ENCODE measurements at places on chromosomes 16 and 17. TPM values are rescaled to one million over a fixed set of nuclear protein-coding genes. Genes with fewer than 3 reads are reported as not detected.

CD7 gene
- total RNA-seq, result 0.27 TPM

KCNH6 gene
- 4.1 TPM for total RNA-seq

TEKT1 gene
- not detected for total RNA-seq

NXPH3 gene
- 2.0 TPM for total RNA-seq

ITGB4 gene
- total RNA-seq, result not detected

STX1B gene
- total RNA-seq, result 51.6 TPM

CRYM gene
- not detected for total RNA-seq

KRTAP9-4 gene
- total RNA-seq, result not detected

IRX3 gene
- total RNA-seq, result 13.0 TPM

- H3K36me3 ChIP-seq, result no peaks in the 10 kb centered on the region
- no peak for DNase-seq
- no peak overlapping the region for H3K4me3 ChIP-seq
- no peaks in the 10 kb centered on the region for H3K27me3 ChIP-seq
- H3K27ac ChIP-seq, result no peak overlapping the region
Observed at GRCh38 chr17:75428543-75429469, 23.3 kb upstream of the GRB2 start.

DNA sequence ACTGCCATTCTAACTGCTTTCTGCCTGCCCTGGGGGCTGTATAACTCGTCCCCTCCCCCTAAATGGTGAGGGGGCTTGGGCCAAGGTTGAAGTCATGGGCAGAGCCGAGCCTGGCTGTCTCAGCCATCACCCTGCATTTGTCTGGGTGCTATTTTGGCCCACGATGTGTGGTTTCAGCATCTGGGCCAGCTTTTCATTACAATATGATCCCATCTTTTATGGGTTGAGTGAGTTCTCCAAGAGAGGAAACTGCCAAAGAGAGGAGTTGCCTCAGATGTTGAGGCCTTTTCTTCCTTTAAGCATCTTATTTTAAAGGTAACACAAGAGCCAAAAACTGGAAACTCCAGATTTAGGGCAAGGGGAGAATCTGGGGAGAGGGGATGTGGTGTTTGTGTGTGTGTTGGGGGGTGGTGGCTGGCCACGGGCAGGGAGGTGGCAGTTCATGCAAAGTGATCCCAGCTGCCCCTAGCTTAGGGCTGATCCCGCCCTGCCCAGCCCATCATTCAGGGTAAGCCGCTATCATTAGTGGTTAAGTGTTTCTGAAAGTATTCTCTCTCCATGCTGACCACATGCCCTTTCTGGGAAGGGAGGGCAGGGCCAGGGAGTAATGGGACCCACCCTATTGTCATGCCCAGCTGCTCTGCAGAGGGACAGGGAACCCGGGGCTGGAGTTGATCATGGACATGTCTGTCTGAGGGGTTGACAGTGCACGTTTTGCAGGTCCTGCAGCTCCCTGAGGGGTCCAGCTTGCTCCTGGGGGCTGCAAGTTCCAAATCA, 83.2 kb upstream of the CLEC18A start:
- H3K27ac ChIP-seq, result no peak overlapping the region
- no peak for DNase-seq
- no peaks in the 10 kb centered on the region for H3K36me3 ChIP-seq
- H3K27me3 ChIP-seq, result no peaks in the 10 kb centered on the region

DNA sequence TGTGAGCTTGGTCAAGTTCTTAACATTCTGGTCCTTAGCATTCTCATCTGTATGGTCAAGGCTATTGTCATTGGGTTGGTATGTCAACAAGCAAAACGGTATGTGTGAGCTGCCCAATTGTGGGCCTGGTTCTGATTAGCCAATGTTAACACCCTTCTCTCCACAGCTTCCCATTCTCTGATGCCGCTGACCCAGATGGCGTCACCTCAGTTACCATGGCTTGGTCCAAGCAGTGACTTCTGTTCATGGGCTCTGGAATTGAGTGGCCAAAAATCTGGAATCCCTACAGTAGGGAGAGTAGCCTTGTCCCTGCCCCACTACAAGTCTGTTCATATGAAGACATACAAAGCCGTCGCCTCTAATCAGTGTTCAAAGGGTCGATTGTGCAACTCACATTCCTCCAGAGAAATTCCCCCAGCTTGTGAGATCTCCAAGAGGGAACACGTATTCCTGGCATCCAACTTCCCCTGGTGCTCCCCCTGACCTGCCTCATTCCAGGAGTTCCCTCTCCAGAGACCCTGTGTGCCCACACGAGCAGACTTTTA, 15.8 kb downstream of the TMEM98 start:
- no peak overlapping the region for H3K27ac ChIP-seq
- no peak overlapping the region for H3K4me3 ChIP-seq
- H3K27me3 ChIP-seq, result peaks cover 3% of the 10 kb centered on the region
- H3K4me1 ChIP-seq, result no peaks in the 10 kb centered on the region
- H3K36me3 ChIP-seq, result no peaks in the 10 kb centered on the region

DNA sequence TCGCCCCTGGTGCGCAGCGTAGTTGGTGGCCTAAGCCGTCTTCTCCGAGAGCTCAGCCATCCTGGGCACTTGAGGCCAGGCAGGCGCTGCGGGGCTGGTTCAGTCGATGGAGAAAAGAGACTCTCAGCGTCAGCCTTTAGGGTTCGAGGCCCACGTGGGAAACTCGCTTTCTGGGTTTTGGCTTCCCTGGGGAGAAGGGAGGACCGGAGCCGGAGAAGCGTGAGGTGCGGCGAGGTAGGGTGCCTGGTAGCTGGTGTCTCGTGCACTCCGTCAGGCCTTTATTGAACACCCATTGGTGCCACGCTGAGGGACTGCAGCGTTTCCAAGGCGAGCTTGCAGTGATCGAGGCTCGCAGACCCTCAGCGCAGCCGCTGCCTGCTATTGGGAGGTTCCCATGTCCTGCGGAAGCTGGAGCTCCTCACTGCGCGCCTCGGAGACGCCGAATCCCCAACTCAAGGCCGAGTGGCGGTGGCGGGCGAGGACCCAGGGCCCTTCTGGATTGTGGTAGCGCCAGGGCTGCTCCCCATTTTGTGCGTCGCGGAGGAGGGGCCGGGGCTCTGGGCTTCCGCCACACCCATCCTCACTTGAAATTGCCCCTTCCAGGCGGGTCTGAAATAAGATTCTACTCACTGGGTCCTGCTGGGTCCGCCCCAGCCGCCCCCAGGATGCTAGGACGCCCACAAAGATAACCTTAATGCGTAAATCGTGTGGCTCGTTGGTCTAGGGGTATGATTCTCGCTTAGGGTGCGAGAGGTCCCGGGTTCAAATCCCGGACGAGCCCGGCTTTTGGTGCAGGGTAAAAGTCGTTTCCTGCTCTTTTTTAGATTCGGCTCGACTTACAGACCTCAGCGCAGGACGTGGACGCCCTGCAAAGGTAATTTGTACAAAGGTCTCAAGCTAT, 1.2 kb downstream of the OR1F1 start:
- peak; percentile 65 for DNase-seq
- H3K27me3 ChIP-seq, result peaks cover 38% of the 10 kb centered on the region
- H3K4me1 ChIP-seq, result peaks cover 7% of the 10 kb centered on the region
- H3K4me3 ChIP-seq, result peak overlapping the region; percentile 92
- H3K27ac ChIP-seq, result peak overlapping the region; percentile 62

GRCh38 chr17:13127921-13128602, 110.2 kb upstream of the ELAC2 start:
- H3K36me3 ChIP-seq, result no peaks in the 10 kb centered on the region
- no peak overlapping the region for H3K27ac ChIP-seq
- no peaks in the 10 kb centered on the region for H3K4me1 ChIP-seq
- no peak overlapping the region for H3K4me3 ChIP-seq

DNA sequence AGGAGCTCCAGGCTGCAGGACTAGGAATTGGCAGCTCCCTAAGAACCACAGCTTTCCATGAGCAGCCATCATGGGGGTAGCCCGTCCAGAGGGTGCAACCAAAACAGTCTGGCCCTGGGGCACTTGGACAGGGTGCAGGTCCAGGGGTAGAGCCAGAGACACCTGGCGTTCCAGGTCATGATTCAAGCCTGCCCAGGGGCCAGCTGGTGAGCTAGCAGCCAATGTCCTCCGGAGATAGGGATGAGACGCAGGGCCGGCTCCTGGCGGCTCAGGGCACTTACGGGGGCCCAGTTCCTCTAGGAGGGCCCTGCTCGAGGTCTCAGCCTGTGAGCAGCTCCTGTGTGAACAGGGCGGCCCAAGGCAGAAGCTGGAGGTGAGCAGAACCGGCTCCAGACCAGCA, 22.1 kb downstream of the PIEZO1 start:
- peaks cover 3% of the 10 kb centered on the region for H3K27me3 ChIP-seq
- H3K27ac ChIP-seq, result no peak overlapping the region
- H3K36me3 ChIP-seq, result no peaks in the 10 kb centered on the region
- no peak overlapping the region for H3K4me3 ChIP-seq
- no peak for DNase-seq
- H3K4me1 ChIP-seq, result peaks cover 16% of the 10 kb centered on the region

- H3K4me3 ChIP-seq, result no peak overlapping the region
- no peak for DNase-seq
- no peaks in the 10 kb centered on the region for H3K36me3 ChIP-seq
- H3K27me3 ChIP-seq, result no peaks in the 10 kb centered on the region
- no peaks in the 10 kb centered on the region for H3K4me1 ChIP-seq
Observed at GRCh38 chr17:51214920-51215319, 44.9 kb downstream of the MBTD1 start.

- no peak overlapping the region for H3K4me3 ChIP-seq
- peaks cover 2% of the 10 kb centered on the region for H3K27me3 ChIP-seq
- no peak for DNase-seq
- H3K4me1 ChIP-seq, result no peaks in the 10 kb centered on the region
Observed at GRCh38 chr16:15749371-15749770, 99.3 kb downstream of the NDE1 start.

- DNase-seq, result no peak
- H3K36me3 ChIP-seq, result peaks cover 4% of the 10 kb centered on the region
- H3K27me3 ChIP-seq, result no peaks in the 10 kb centered on the region
- H3K4me1 ChIP-seq, result peaks cover 2% of the 10 kb centered on the region
- no peak overlapping the region for H3K4me3 ChIP-seq
- H3K27ac ChIP-seq, result no peak overlapping the region
Observed at GRCh38 chr16:11016524-11016988, 72.2 kb downstream of the CLEC16A start.

DNA sequence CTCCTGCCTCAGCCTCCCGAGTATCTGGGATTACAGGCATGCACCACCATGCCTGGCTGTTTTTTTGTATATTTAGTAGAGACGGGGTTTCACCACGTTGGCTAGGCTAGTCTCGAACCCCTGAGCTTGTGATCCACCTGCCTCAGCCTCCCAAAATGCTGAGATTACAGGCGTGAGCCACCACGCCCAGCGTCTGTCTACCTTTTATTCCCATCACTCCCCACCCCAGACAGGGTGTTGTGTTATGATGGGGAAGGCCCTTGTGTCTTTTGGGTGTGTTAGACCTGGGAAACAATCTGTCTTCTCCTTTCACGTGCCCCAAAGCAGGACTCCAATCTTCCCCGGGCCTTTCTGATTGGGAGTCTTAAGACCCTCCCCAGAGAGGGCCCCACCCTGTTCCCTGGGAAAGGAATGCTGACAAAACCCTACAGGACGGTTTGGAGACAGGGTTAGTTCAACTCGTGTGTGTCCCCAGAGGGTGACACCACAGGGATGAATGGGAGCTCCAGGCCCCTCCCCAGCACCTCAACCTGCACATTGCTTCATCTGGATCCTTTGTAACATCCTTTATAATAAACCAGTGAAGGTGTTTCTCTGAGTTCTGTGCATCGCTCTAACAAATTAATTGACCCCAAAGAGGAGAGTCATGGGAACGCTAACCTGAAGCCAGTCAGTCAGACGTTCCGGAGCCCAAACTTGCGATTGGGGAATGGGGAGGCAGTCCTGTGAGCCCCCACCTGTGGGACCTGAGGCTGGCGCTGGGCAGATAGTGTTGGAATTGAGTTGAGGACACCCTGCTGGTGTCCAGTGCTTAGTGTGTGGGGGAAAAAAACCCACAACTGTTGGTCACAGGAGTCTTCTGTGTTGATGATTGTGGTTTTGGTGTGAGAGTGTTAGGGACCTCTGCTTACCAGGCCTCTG, 3.2 kb upstream of the ELOB start:
- H3K4me1 ChIP-seq, result peaks cover 10% of the 10 kb centered on the region
- peaks cover 16% of the 10 kb centered on the region for H3K27me3 ChIP-seq
- H3K36me3 ChIP-seq, result no peaks in the 10 kb centered on the region
- no peak for DNase-seq
- peak overlapping the region; percentile 15 for H3K4me3 ChIP-seq

GRCh38 chr16:66890799-66891198, 10.5 kb downstream of the PDP2 start:
- H3K4me1 ChIP-seq, result peaks cover 4% of the 10 kb centered on the region
- no peaks in the 10 kb centered on the region for H3K36me3 ChIP-seq
- DNase-seq, result no peak
- no peak overlapping the region for H3K4me3 ChIP-seq

GRCh38 chr17:48026502-48027321, 10.9 kb downstream of the COPZ2 start:
- peaks cover 14% of the 10 kb centered on the region for H3K27me3 ChIP-seq
- peak; percentile 91 for DNase-seq

GRCh38 chr16:89586853-89587252, 11.3 kb downstream of the CPNE7 start:
- H3K36me3 ChIP-seq, result no peaks in the 10 kb centered on the region
- H3K27ac ChIP-seq, result no peak overlapping the region
- peak; percentile 19 for DNase-seq
- H3K27me3 ChIP-seq, result no peaks in the 10 kb centered on the region
- H3K4me1 ChIP-seq, result no peaks in the 10 kb centered on the region
- no peak overlapping the region for H3K4me3 ChIP-seq

DNA sequence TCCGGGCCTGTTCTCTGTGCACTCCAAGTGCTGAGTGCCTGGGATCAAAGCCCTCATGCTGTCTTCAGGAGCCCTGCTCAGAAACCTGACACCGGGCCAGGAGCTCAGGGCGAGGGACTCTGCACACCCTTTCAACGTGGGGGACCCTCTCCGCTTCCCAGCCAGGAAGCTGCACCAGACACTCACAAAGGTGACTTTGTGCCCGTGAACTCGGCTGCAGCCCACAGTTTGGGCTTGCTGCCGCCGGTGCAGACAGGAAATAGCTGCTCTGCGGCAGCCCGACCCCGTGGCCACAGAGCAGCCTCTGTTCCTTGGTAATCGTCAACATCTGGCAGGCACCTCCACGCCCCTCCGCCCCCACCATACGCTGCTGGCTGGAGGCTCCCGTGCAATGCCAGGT, 93.4 kb upstream of the METRNL start:
- no peak overlapping the region for H3K4me3 ChIP-seq
- peaks cover 16% of the 10 kb centered on the region for H3K36me3 ChIP-seq
- no peak overlapping the region for H3K27ac ChIP-seq
- DNase-seq, result no peak
- peaks cover 1% of the 10 kb centered on the region for H3K27me3 ChIP-seq

DNA sequence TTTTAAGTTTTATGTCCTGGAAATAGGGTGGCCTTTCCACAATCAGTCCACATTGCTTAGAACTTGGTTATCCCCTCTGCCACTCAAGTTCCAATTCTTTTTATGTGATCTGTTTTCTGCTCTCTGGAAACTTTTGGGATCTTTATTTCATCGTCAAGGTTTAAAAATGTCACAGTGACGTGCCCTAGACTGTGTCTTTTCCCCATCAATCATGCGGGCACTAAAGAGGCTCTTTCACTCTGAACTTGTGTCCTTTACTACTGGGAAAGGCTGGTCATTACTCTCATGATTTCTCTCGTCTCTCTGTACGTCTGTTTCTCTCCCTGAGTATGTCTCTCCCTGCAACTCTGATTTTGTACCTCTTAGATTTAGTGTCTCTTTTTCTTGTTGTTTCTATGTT, 189.8 kb upstream of the AXIN2 start:
- no peaks in the 10 kb centered on the region for H3K36me3 ChIP-seq
- H3K4me3 ChIP-seq, result no peak overlapping the region
- no peak for DNase-seq
- no peaks in the 10 kb centered on the region for H3K27me3 ChIP-seq
- H3K27ac ChIP-seq, result no peak overlapping the region
